Fibroblast of villous mesenchyme (primary cell): ENCODE measurements at places on chromosomes 1 and 21.

DNA sequence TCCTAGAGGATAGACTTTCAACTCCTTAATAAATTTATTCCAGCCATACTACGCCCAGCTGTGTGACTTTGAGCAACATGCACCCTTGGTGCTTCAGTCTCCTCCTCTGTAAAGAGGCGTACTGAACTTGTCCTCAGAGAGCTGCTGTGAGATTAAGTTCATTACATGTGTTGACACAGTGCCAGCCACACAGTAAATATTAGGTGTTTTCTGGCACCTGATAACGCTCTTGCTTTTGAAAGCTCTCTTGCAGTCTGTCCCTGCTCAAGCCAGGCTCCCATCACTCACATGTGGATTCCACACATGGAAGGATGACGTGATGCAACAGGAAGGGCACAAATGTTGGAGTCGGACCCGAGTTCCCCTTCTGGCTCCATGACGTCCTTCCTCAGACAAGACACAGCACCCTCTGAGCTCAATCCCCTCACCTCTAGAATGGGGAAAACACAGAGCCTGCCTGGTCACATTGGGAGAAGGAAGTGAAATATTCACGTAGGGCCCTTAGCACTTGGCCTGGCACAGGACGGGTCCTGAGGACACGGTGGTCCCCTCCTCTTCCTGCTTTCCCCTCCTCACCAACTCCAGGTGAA is 7.7 kb downstream of the IFNLR1 start:
- DNase-seq: no peak

DNA sequence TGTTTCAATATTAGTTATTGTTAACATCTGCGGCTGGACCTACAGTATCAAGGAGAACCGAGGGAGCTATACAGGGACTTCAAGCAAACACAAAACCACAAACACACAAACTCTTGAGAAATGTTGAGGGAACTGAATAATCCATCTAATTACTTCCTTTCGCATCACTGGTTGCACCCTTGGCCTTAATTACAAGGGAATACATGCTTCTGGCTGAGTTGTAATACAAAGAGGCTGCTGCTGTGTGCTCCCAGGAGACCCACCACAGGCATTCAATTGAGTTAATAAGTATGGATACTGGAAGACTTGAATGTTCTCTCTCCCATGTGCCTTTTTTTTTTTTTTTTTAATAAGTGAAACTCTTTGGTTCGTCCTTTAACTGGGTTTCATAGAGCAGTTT is 16.8 kb upstream of the SMYD2 start:
- DNase-seq: no peak

- DNase-seq: no peak
These were observed 3.0 kb downstream of the RASSF5 start for GRCh38 chr1:206510371-206510770.

GRCh38 chr1:156571261-156571852 is 1.0 kb downstream of the IQGAP3 start:
- peak; percentile 70 for DNase-seq

GRCh38 chr21:38460171-38460742 is 38.0 kb downstream of the ERG start:
- no peak for DNase-seq

DNA sequence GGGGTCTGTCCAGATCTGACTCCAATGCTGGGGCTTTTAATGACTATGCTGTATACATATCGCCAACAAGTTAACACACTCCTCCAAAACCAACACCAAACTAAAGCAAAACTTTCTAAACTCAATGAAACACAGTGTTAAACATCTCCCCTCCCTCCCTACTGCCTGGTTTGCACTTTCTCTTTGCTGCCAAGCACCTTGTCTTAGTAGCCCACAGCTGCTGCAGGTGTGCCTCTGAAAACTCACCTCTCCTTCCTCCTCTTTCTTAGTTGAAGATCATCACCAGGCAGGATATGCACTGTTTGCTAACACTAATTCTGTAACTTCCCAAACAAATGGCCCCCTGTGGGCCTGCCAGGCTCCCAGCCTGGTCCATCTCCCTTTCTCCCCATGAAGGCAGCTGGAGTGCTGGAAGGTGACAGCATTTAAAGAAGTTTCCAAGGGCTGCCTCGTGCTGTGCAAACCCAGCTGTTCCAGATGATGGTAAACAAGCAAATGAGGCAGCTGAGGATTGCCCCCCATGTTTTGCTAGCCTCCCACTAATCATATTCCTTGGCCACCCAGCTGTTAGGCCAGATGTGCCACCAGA is 213.7 kb downstream of the ASTN1 start:
- no peak for DNase-seq

DNA sequence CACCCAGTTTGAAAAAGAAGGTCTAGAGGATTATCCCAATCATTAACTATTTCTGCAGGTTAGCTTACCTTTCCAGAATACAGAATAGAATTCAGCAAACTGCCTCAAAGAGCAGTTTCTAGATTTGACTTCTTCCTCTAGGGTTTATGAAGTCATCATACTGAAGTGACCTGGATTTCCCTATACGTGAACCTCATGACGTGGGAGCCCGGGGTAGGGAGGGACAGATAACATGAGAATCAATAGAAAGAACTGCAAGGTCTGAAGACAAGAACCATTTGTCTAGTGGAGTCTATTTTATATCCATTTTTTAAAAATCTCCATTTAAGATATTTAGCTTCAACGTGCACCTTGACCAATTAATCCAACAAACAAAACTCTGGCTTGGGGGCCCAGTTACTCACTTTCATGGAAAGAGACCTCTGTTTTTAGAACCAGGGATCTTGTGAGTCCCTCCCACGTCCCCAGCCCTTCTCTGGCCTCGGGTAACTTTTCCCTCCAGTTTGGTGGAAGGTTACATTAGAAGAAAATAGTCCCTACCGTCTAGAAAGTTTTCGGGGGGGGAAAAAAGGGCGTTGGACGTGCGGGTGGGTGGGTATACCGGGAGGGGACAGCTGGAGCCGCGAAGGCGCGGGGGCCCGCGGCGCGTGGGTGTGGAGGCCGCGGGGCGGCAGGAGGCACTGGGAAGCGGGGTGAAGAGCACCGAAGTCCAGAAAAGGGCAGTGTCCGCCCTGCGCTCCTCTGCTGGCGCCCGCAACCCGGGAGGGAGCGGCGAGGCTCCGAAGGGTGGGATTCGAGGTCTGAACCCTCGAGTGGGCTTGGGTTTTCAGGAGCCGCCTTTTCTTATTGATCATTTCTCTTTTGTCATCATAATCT is 13.8 kb upstream of the POGZ start:
- peak; percentile 57 for DNase-seq

DNA sequence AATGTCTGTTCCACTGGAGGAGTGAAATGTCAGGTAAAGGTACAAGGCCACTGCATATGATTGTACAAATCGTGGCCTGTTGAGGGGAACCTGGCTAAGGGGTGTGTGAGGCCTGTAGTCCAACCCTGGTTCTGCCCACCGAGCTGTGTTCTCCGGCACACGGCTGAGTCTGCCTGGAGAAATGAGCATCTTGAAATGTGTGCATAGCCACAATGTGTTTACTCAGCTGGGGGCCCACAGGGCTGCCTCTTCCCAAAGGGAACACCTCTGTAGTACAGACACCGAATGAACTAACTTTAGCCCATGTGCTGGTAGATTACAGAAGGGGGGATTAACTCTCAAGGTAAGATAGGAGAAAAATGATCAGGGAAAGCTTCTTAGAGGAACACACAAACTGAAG is 30.2 kb downstream of the AK4 start:
- DNase-seq: no peak
